ENCODE measurements at places on chromosomes 1 and 21.

- no peak for DNase-seq
Observed at GRCh38 chr1:186167096-186167668, 207.9 kb downstream of the TPR start.

DNA sequence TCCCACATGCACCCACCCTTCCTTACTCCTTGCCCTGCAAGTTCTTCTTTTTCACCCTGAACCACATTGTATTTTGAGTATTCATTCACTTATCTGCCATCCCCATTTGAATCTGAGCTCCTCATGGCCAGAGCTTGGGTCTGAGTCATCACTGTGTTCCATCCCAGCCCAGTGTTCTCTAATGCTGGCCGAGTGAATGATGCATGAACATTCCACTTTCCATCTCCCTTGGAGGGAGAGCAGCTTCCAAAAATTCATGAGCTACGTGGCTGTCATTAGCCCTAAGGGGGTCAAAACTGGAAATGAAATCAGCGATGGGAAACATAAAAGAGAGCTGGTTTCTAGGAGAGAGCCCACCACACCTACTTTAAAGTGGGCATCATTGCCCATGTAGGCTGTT, 187.0 kb upstream of the USP24 start:
- DNase-seq, result peak; percentile 84

DNA sequence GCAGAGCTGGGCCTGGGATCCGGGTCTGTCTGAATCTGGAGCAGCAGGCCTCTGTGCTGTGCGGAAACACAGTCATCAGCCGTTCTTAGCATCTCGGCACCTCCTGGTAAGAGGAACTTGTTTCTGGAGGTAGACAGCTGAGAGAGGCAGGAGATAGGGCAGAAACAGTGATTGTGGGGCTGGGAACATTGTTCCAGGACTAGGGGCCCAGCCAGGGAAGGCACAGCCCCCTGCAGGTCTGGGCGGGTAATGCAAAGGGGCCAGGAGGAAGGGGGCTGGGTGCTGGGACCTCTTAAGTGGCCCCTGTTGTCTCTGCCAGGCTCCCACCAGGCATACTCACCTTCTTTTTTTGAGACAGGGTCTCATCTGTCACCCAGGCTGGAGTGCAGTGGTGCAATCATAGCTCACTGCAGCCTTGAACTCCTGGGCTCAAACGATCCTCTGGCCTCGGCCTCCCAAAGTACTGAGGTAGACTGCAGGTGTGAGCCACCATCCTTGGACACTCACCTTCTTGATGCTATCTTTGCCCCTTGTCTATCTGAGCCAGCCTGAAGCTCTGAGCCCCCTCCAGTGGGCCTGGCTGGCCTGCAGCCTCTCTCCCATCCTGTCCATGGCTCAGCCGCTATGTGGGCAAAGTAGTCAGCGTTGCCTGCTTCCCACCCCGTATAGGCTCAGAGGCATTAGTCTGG, 134.3 kb upstream of the ZBTB40 start:
- DNase-seq, result no peak

GRCh38 chr1:164699815-164700491, 141.0 kb downstream of the PBX1 start:
- DNase-seq, result no peak

Measured in M059J (cell line).